MG63 (cell line): ENCODE measurements at places on chromosomes 7 and 10. TPM values are rescaled to one million over a fixed set of nuclear protein-coding genes. Genes with fewer than 3 reads are reported as not detected.

GRCh38 chr10:101162677-101163076 lies 31.6 kb downstream of the TLX1 start:
- no peak for DNase-seq

GRCh38 chr7:27112361-27112760 lies 9.9 kb upstream of the HOXA2 start:
- DNase-seq, result no peak

The OGDHL gene
- 0.16 TPM in 1 of 2 replicates, not detected in the other for total RNA-seq

GRCh38 chr10:70598857-70599295 lies 3.7 kb downstream of the PRF1 start:
- DNase-seq, result no peak

The OPALIN gene
- not detected in 2 replicates for total RNA-seq

- DNase-seq, result no peak
Measured at GRCh38 chr10:77776487-77776886, 138.9 kb upstream of the KCNMA1 start.
